ENCODE measurements at places on chromosomes 7 and 10.

GRCh38 chr7:99562114-99562784, 3.8 kb downstream of the ZNF655 start:
- DNase-seq = no peak

- DNase-seq = no peak
Measured at GRCh38 chr7:157087646-157088045, 51.1 kb upstream of the UBE3C start.

GRCh38 chr7:158308001-158308400, 279.6 kb downstream of the PTPRN2 start:
- no peak for DNase-seq

- DNase-seq = no peak
Measured at GRCh38 chr7:40622941-40623501, 488.2 kb downstream of the SUGCT start.

DNA sequence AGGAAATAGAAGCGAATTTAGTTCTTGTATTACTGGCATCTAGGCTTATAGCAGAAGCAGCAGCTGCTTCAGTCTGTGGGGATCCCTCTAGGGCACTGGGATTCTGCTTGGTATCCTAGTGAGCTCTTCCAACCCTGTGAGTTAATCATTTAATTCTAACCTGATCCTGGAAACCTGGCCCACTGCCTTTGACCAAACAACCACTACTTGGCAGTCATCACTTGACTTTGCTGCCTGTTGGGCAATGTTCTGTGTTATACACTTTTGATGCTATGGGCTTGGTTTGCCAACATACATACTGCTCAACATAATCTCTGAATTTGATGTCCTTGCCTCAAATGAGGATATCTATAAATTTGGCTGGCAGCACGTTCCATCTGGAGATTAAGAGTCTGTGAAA, 813.4 kb downstream of the ANKRD7 start:
- DNase-seq = no peak

GRCh38 chr10:106761906-106762305, 402.6 kb downstream of the SORCS1 start:
- DNase-seq = no peak

DNA sequence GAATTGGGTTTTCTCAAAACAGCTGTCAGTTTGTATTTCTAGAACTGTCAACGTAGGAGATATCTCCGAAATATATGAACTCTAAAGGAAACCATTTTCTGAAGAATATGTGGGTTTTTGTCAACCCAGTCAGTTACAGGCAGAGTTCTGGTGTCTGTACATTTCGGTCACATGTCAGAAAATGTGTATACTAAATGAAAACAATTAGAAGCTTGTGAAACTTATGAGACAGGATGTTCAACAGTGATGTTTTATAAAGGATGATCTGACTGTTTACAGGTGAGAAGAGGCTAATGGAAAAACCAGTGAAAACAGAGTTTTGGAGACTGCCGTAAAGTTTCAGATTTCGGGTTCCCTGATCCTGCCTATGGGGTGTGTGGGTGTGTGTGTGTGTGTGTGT, 6.2 kb downstream of the JAZF1 start:
- DNase-seq = no peak

DNA sequence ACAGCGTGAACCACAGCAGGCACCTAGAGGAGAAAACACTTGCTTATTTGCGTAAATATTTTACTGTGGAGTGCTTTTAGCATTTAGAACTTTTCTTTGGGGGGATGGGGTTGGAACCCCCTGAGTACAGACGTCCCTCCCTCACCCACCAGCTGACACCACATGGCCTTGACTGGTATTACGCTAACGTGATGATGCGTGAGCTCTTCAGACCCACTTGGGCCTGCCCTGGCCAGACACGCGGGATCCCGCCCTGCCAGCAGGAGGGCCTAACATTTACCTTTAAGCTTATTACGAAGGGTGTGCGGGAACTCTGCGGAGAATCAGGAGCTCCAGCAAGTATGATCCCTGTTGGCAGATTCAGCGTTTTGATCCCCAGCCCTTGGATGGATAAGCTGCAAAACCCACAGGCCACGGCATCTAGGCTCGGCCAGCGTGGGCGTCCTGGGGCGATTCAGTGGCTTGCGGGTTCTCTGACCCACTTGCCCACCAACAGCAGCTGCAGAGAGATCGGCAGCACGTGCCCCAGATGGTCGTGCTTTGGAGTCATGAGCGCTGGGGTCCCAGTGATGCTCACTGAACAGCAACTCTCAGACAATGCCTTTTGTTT, 545.5 kb upstream of the FOXK1 start:
- DNase-seq = no peak

- no peak for DNase-seq
Measured at GRCh38 chr7:49596701-49597491, 176.5 kb upstream of the VWC2 start.

GRCh38 chr7:142153400-142153799, 41.9 kb downstream of the MGAM2 start:
- no peak for DNase-seq

GRCh38 chr10:35130663-35131062, 4.0 kb downstream of the CREM start:
- DNase-seq = no peak

DNA sequence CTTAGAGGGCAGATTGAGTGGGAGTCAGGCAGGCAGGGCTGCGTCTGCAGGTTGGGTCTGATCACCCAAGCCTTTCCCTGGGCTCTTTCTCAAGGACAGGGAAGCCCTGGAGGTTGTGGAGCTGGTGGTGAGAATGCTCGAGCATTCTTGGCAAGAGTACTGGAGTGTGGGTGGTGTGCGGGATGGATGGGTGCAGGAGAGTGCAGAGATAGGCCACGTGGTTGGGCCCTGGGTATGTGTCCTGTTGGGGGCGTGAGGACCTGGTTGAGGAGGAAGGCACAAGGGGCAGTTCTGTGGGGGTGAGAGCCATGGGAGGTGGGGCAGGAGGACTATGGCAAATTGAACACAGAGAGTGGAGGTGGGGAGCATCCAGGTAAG, 135.9 kb downstream of the PTPN20 start:
- no peak for DNase-seq

DNA sequence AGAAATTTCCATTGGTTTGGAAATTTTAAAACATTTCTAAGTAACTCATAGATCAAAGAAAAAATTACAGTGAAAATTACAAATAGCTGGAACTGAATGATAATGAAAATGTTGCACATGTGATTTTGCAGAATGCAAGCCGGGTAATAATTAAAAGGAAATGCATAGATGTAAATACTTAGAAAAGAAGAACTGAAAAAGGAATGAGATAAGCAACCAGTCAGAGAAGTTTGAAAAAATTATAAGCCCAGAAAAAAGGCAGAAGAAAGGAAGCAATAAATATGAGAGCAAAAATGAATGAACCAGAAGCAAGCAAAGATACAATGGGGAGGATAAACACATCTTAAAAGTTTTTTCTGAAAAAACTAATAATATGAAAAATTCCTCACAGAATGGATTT, 3.2 kb upstream of the TMEM273 start:
- DNase-seq = no peak

DNA sequence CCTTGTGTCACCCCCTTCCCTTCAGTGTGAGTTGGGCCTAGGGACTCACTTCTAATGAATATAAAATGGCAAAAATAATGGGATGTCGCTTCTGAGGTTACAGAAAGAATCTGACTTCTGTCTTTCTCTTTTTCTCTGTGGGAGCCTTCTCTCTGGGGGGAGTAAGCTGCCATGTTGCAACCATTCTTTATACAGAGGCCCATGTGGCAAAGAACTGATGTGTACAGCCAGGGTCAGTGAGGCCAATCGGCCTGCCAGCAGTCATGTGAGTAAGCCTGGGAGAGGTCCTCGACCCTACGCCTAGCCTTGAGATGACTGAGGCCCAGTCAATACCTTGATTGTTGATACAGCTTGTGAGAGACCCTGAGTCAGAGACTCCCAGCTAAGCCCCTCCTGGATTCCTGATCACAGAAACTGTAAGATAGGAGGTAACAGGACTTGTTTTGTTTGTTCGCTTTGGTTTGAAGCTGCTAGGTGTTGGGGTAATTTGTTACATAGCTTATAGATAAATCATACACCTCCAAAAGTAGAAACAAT, 1.7 kb downstream of the TCAF1 start:
- DNase-seq = no peak

DNA sequence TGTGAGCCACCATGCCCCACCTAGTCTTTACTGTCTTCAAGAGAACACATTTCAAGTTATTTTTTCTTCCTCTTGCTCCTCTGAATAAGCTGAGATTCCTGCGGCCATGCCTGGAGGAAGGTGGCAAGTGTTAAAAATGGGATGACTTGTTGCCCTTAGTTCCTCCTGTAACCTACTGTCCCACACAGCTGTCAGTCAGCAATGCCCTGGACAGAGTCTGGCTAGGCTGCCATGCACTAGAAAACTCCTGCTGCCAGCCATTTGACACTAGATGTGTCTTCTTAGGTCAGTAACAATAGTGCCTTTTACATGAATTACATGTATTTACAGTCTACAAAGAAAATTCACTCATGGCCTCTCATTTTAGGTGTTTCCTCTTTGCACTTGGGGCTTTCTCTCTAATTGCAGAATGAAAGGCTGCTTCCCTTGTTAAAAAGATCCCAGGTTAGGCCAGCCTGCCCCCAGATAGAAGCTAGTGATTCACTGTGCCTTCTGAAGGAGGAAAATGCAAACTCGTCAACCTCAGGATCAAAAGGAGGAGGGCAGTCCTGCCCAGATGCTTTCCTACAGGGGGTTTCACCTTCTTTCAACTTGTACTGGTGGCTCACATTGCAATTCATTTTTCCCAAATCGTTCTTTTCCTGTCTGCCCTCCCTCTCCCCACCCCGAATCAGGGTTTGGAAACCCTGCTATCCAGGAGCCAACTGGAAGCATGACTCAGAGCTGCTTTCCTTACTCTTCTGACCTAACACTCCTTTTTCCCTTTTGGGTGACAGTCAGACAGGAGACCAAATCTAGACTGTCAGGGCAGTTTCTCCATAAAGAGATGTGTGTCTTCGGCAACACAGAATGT, 136.6 kb downstream of the SPAG6 start:
- no peak for DNase-seq

GRCh38 chr7:134514663-134515062, 12.7 kb upstream of the AKR1B10 start:
- peak; percentile 59 for DNase-seq

- no peak for DNase-seq
Measured at GRCh38 chr10:58813573-58813972, 300.9 kb downstream of the BICC1 start.

DNA sequence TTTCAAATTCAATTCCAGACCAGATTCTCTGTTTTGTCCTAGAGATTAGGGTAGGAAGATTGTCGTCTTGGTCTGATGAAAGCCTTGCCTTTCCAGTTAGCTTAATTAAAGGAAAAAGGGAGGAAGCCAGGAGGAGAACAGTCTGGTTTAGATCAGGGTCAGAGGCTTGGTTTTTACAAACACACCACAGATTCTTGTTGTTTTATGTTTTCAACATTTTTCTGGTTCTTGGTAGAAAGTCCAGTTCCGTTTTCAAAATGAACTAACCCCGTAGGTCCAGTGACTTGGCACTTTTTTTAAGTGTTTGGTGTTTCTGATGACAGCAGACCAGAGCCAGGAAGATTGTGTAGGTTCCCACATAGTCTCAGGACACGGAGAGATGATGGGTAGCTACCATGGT, 167.1 kb upstream of the INHBA start:
- no peak for DNase-seq

- no peak for DNase-seq
Measured at GRCh38 chr7:6266699-6267098, 5.7 kb downstream of the CYTH3 start.

GRCh38 chr7:142799437-142799835, 28.7 kb downstream of the PRSS2 start:
- DNase-seq = no peak

GRCh38 chr7:70647801-70648498, 484.0 kb upstream of the GALNT17 start:
- DNase-seq = no peak

DNA sequence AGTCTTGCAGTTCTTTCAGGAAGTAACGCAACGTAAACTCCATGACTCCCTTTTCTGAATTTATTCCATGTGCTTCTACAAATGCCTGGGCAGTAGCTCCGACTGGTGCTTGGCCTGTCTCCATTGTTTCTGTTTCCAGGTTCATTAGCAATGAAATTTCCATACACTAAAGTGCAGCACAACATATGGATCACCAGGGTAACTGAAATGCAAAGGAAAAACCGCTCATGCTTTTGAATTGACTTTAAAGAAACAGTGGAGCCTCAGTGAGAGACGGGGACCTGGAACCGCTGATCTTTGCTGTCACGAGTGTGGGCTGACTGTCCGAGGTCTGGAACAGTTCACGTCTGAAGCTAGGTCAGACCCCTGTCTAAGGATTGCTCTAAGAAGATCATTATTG, 126.5 kb upstream of the IGFBP3 start:
- DNase-seq = no peak

GRCh38 chr10:119896061-119896655, 3.6 kb downstream of the SEC23IP start:
- no peak for DNase-seq

DNA sequence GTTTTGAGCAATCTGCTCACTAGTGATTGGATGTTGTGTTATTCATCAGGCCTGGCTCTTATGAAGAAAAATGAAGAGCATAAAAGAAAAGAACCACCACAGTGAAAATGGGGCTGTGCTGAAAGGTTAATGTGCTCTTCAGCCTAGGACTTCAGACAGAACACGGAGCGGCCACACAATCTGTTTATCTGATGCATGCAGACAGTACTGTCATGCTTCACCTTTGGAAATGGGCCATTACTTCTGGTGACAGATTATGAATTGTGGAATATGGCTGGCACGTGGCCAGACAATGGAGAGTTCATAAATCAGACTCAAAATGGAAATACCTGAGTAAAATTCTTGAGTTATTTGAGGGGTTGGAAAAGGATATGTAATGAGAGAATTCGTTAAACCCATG, 86.0 kb upstream of the NOBOX start:
- DNase-seq = no peak

- DNase-seq = no peak
Measured at GRCh38 chr10:102752934-102753664, 9.4 kb downstream of the WBP1L start.

- DNase-seq = no peak
Measured at GRCh38 chr7:25025218-25025671, 45.3 kb upstream of the OSBPL3 start.

GRCh38 chr7:51321961-51322515, 5.4 kb upstream of the COBL start:
- no peak for DNase-seq

GRCh38 chr10:64312876-64313275, 791.7 kb downstream of the REEP3 start:
- no peak for DNase-seq

- no peak for DNase-seq
Measured at GRCh38 chr10:1860351-1860750, 123.0 kb upstream of the ADARB2 start.

GRCh38 chr10:110165239-110165638, 42.2 kb upstream of the MXI1 start:
- no peak for DNase-seq

- no peak for DNase-seq
Measured at GRCh38 chr7:42687211-42688055, 224.4 kb downstream of the C7orf25 start.

- no peak for DNase-seq
Measured at GRCh38 chr10:69239816-69240434, 19.8 kb downstream of the HKDC1 start.

DNA sequence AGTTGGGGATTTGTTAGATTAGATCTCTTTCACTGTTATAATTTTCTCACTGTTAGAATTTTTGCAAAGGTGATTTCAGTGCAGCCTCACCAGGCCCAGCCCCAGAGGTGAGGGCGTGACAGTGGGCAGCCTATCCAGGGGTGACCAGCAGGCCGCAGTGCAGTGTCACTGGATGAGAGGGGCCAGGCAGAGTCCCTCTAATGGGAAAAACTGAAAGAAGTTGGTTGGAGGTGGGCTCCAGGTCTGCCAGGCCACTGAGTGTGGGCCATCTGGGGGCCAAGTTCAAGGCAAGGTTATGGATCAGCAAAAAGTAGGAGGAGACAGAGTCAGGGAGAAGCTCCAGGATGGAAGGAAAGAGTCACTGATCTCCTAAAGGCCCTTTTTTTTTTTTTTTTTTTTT, 90.5 kb upstream of the SDK1 start:
- no peak for DNase-seq
